ENCODE measurements at places on chromosomes 3 and 15.

GRCh38 chr3:28286595-28286994 is 45.2 kb downstream of the CMC1 start:
- H3K4me3 ChIP-seq = no peak overlapping the region
- peaks cover 2% of the 10 kb centered on the region for H3K4me1 ChIP-seq
- DNase-seq = no peak
- no peaks in the 10 kb centered on the region for H3K27me3 ChIP-seq
- H3K27ac ChIP-seq = no peak overlapping the region

DNA sequence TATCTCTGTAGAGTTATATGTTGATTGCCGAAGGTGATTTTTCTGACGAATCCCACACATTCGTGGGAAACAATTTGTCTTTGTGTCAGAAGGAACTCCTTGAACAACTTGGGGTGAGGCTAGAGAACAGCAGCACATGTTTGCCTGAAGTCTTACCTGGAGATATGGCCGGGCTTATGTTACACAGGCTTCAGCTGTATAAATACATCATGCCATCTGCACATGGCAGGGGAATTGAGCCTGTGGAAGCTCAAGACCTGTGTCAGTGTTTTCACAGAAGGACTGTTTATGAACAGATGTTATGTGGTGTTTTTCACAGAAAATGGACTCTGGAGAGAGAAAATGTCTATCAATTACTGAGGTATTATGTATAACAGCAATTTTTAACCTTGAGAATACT is 203.6 kb upstream of the MDFIC2 start:
- no peaks in the 10 kb centered on the region for H3K36me3 ChIP-seq
- H3K4me3 ChIP-seq = no peak overlapping the region
- no peaks in the 10 kb centered on the region for H3K4me1 ChIP-seq
- H3K27me3 ChIP-seq = peaks cover 16% of the 10 kb centered on the region
- no peak overlapping the region for H3K27ac ChIP-seq

DNA sequence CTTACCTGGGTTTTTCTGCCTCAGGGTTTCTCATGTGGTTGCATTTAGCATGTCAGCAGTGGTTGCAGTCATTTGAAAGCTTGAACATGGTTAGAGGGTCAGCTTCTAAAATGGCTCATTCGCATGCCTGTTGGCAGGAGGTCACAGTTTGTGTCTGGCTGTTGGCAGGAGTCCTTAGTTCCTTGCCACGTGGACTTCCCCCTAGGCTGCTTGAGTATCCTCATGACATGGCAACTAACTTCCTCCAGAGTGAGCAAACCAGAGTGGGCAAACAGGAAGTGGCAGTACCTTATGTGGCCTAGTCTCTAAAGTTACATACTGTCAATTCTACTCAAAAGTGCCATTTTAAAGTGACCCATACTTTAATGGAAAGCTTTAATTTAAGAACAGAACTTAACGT is 3.4 kb upstream of the UNC13C start:
- no peak for DNase-seq
- H3K27ac ChIP-seq = no peak overlapping the region
- no peaks in the 10 kb centered on the region for H3K36me3 ChIP-seq
- peaks cover 9% of the 10 kb centered on the region for H3K4me1 ChIP-seq
- H3K4me3 ChIP-seq = no peak overlapping the region

GRCh38 chr3:39529577-39529976 is 62.1 kb downstream of the MOBP start:
- H3K36me3 ChIP-seq = no peaks in the 10 kb centered on the region
- no peaks in the 10 kb centered on the region for H3K4me1 ChIP-seq
- no peak for DNase-seq

GRCh38 chr3:78420611-78421010 is 1347.2 kb downstream of the ROBO1 start:
- no peaks in the 10 kb centered on the region for H3K27me3 ChIP-seq
- H3K27ac ChIP-seq = no peak overlapping the region
- no peaks in the 10 kb centered on the region for H3K4me1 ChIP-seq
- no peaks in the 10 kb centered on the region for H3K36me3 ChIP-seq

DNA sequence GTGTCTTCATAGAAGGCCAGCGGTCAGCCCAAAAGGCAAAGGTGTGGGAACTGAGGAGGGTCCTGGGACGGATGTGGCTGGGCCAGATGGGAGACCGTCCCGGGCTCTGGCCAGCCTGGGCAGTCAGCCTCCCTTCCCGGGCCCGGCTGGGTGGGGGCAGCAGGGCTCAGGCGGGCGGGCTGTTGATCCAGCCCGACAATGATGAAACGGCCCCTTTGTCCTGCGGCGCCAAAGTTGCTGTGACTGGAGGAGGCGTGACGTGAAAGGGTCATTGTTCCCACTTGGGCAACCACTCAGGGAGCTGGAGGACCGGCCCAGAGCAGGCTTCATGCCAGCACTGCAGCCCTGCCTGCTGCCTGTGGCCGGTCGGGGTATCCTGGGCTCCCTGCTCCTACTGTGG is 16.5 kb downstream of the DUSP7 start:
- no peak for DNase-seq
- no peaks in the 10 kb centered on the region for H3K27me3 ChIP-seq
- H3K36me3 ChIP-seq = no peaks in the 10 kb centered on the region
- no peak overlapping the region for H3K27ac ChIP-seq

- peaks cover 2% of the 10 kb centered on the region for H3K27me3 ChIP-seq
- H3K4me1 ChIP-seq = peaks cover 37% of the 10 kb centered on the region
- H3K4me3 ChIP-seq = no peak overlapping the region
- no peak overlapping the region for H3K27ac ChIP-seq
- no peak for DNase-seq
Observed at GRCh38 chr3:87268646-87269211, 7.7 kb downstream of the POU1F1 start.

GRCh38 chr3:30269751-30270445 is 336.5 kb upstream of the TGFBR2 start:
- H3K27me3 ChIP-seq = no peaks in the 10 kb centered on the region
- no peak overlapping the region for H3K27ac ChIP-seq
- peaks cover 4% of the 10 kb centered on the region for H3K36me3 ChIP-seq
- H3K4me1 ChIP-seq = no peaks in the 10 kb centered on the region

GRCh38 chr3:78353231-78353630 is 1313.3 kb downstream of the ROBO2 start:
- H3K27ac ChIP-seq = no peak overlapping the region
- no peaks in the 10 kb centered on the region for H3K4me1 ChIP-seq
- H3K27me3 ChIP-seq = no peaks in the 10 kb centered on the region

DNA sequence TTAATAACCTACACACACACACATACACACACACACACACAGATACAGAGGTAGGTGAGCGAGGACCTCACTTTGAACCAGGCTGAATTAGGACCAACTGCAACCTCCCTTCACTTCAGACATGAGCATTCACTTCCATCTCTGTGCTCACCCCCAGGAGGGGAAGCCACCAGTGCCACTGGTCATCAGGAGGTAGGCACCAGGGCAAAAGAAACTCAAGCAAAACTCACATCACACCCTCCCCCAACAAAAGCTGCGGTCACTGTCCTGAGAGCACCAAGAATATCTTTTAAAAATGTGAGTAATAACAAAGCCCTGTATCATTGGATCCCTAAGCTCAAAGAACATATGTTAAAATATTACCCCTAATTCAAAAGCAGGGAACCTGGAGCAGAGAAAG is 8.1 kb downstream of the FOXP1 start:
- peaks cover 25% of the 10 kb centered on the region for H3K4me1 ChIP-seq
- no peak for DNase-seq
- H3K27ac ChIP-seq = no peak overlapping the region

DNA sequence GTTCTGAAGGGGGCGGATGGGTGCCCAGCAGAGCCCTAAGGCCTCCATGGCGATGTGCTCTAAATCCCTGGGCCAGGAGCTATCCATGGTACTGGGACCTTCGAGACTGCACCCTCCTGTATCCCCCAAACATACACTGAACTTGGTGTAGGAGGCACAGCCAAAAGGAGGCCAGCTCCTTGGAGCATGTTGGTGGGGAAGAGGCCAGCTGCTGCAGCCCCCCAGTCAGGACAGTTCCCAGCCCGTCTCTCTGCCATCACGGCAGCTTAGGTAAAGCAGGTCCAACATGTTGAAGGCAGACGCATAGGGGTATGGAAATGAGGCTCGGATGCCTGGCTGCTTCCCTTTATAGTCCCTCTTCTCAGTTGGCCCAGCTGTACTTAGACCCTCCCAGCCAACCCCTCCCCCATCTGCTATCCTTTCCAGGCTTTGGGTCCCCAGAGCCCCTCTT is 1.8 kb downstream of the CAMKV start:
- no peak overlapping the region for H3K4me3 ChIP-seq
- DNase-seq = peak; percentile 43
- H3K4me1 ChIP-seq = no peaks in the 10 kb centered on the region
- H3K27ac ChIP-seq = no peak overlapping the region
- peaks cover 28% of the 10 kb centered on the region for H3K27me3 ChIP-seq
- H3K36me3 ChIP-seq = no peaks in the 10 kb centered on the region

DNA sequence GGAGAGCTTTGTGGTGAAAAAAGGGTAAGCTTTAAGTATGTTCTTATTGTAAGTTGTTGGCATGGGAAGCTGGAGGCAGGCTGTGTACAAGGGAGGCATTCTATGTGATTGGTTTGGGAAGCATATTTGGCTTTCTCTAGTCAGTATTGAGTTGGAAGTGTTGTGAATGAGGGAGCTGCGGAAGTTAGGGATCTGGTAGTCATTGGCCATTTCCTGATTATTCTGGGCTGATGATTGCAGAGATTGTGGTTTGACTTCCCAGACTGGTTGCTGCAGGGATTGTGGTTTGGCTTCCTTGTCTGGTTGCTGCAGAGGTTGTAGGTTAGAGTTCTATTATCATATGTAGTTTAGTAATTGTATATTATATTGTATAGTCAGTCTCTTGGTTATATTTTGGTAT is 21.0 kb downstream of the STXBP5L start:
- no peaks in the 10 kb centered on the region for H3K4me1 ChIP-seq
- no peaks in the 10 kb centered on the region for H3K27me3 ChIP-seq
- H3K4me3 ChIP-seq = no peak overlapping the region
- no peaks in the 10 kb centered on the region for H3K36me3 ChIP-seq
- no peak overlapping the region for H3K27ac ChIP-seq

GRCh38 chr3:124565013-124565412 is 165.2 kb upstream of the UMPS start:
- H3K27me3 ChIP-seq = no peaks in the 10 kb centered on the region
- H3K4me1 ChIP-seq = no peaks in the 10 kb centered on the region
- no peak overlapping the region for H3K27ac ChIP-seq
- peak; percentile 68 for DNase-seq
- H3K4me3 ChIP-seq = no peak overlapping the region

- peaks cover 3% of the 10 kb centered on the region for H3K4me1 ChIP-seq
- no peaks in the 10 kb centered on the region for H3K36me3 ChIP-seq
- H3K27ac ChIP-seq = no peak overlapping the region
- no peaks in the 10 kb centered on the region for H3K27me3 ChIP-seq
- DNase-seq = no peak
Observed at GRCh38 chr3:114128826-114129225, 50.0 kb downstream of the DRD3 start.

GRCh38 chr3:70556056-70556455 is 243.6 kb upstream of the MDFIC2 start:
- no peak overlapping the region for H3K27ac ChIP-seq
- H3K4me3 ChIP-seq = no peak overlapping the region
- H3K4me1 ChIP-seq = no peaks in the 10 kb centered on the region

- no peaks in the 10 kb centered on the region for H3K27me3 ChIP-seq
- no peak overlapping the region for H3K27ac ChIP-seq
- no peak overlapping the region for H3K4me3 ChIP-seq
- no peak for DNase-seq
- no peaks in the 10 kb centered on the region for H3K36me3 ChIP-seq
- no peaks in the 10 kb centered on the region for H3K4me1 ChIP-seq
Observed at GRCh38 chr3:164779816-164780215, 298.5 kb downstream of the SI start.

DNA sequence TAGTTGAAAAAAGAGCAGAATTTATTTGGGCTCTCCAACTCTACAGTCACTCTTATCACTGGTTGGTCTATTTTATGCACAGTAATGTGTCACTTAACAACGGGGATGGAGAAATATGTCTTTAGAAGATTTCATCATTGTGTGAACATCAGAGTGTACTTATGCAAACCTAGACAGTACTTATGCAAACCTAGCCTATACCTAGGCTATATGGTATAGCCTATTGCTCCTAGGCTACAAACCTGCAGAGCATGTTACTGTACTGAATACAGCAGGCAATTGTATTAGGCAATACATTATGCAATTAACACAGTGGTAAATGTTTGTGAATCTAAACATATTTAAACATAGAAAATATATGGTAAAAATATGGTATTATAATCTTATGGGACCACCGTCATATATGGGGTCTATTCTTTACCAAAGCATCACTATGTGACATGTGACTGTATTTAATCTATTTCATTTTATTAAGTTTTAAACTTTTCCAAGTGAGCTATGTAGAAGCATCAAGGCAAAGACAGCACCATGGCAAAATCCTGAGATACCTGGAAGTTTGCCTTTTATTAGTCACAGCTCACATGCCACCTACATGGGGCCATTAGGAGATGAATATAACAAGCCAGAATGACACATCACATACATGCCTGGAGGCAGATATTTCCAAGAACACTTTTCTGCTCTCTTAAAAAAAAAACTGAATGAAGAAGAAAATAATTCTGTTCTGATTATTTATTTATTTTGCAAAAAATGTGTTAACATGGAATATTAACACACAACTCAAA is 537.4 kb downstream of the TUSC7 start:
- no peak for DNase-seq
- no peaks in the 10 kb centered on the region for H3K36me3 ChIP-seq
- no peaks in the 10 kb centered on the region for H3K27me3 ChIP-seq
- H3K4me3 ChIP-seq = no peak overlapping the region

- no peak overlapping the region for H3K4me3 ChIP-seq
- no peak for DNase-seq
- no peaks in the 10 kb centered on the region for H3K27me3 ChIP-seq
- H3K27ac ChIP-seq = no peak overlapping the region
- H3K36me3 ChIP-seq = no peaks in the 10 kb centered on the region
Observed at GRCh38 chr15:35047996-35048395, 37.1 kb downstream of the NANOGP8 start.

- H3K4me1 ChIP-seq = no peaks in the 10 kb centered on the region
- no peak for DNase-seq
- H3K27ac ChIP-seq = no peak overlapping the region
- H3K27me3 ChIP-seq = no peaks in the 10 kb centered on the region
- no peaks in the 10 kb centered on the region for H3K36me3 ChIP-seq
Observed at GRCh38 chr3:170814822-170815221, 55.2 kb downstream of the RPL22L1 start.

GRCh38 chr3:64266065-64266931 is 41.0 kb upstream of the PRICKLE2 start:
- peaks cover 46% of the 10 kb centered on the region for H3K27me3 ChIP-seq
- no peak for DNase-seq
- no peak overlapping the region for H3K27ac ChIP-seq
- no peak overlapping the region for H3K4me3 ChIP-seq
- no peaks in the 10 kb centered on the region for H3K4me1 ChIP-seq

Data from activated naive CD4-positive, alpha-beta T cell treated with anti-CD3 and anti-CD28 coated beads for 36 hours (primary cell).